ENCODE measurements at places on chromosomes 12 and 14. TPM values are rescaled to one million over a fixed set of nuclear protein-coding genes. Genes with fewer than 3 reads are reported as not detected.

RASSF9 gene
- total RNA-seq: 0.91 TPM

DNA sequence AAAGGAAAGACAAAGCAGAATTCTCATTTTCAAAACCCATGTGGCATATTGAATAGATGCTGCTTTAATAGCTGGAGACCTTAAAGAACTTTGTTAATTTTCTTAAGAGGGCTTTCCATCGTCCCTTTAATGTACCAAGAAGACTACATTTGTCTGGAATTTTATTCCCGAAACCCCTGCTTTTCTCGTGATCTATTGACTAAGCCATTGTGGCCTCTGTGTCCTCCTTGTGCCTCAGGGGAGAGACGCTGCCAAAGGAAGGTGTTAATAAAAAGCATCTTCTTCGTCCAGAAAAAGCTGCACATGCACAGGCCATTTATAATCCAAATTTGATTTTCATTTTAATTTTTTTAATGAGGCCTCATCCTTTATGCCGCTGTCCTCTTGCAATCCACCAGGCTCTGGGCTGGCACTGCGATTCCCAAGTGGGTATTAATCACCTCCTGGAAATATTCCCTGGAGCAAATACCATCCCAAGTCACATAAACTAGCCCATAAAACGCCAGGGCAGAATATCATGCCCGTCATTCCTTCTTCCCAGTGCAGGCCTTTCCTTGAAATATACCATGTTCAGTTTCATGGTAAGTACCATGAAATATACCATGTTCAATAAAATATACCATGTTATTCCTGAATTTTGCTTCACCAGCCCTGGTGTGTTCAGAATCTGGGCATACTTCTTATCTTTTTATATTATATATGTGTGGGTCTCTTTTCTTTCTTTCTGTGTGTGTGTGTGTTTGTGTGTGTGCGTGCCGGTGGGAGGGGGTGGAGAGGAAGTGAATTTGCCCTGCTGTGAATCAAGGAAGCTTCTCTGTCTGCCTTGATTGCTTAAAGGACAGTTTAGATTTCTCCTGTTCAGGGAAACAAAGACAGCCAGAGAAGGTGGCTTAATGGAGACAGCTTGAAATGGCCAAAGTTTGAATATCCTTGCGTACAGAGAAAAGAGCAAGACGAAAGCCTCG is 147.6 kb downstream of the PHETA1 start:
- no peak for DNase-seq

DNA sequence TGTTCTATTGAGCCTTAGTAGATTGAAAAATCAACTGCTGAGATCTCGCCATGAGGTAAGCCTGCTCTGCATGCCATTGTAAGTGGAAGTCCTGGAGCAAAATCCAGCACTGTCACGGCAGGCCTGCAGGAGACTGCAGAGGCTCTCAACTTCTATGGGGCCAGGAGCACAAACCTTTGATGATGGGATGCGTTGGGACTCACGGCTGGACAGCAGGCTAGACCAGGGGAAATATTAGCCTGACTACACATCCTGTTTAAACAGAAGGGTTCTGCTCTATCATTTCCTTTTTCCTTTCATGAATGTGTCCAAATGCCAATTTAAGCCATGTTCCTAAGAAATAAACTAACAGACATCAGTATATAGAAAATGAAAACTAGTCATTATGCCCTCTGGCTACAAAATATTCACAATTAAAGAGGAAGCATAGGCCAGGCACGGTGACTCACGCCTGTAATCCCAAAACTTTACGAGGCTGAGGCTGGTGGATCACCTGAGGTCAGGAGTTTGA is 33.9 kb upstream of the RASSF8 start:
- no peak for DNase-seq

ACOT6 gene
- total RNA-seq: not detected

SIX6 gene
- total RNA-seq: not detected

Data from pancreas (tissue), 10 donors.